Umbilical cord (tissue), 2 donors: ENCODE measurements at places on chromosomes 2 and 18.

GRCh38 chr2:44245083-44245861 is 30.0 kb upstream of the SLC3A1 start:
- DNase-seq: peak; percentile 62

- DNase-seq: no peak
Measured at GRCh38 chr18:78525366-78526111, 454.1 kb upstream of the SALL3 start.

DNA sequence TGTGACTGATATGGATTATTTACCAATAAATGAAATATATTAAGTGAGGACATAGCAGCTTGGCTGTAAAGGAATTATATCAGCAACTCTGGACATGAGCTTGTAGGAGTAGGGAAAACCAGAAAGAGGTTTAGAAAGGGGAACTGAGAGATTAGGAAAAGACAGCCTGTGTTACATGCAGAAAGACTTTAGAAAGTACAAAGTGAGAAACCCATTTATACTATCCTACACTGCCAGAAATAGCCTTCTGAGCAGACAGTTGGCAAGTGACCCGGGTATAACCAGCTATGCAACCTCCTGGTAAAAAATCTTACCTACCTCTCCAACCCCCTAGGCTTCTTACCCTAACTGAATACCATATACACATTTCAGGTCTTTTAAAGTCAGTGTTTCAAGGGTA is 134.1 kb downstream of the ANKRD44 start:
- no peak for DNase-seq

GRCh38 chr2:130720528-130720927 is 8.3 kb upstream of the GPR148 start:
- DNase-seq: no peak

- DNase-seq: no peak
Measured at GRCh38 chr2:97653473-97653872, 7.6 kb downstream of the COX5B start.

GRCh38 chr2:186068139-186068801 is 329.7 kb downstream of the FSIP2 start:
- peak; percentile 73 for DNase-seq

DNA sequence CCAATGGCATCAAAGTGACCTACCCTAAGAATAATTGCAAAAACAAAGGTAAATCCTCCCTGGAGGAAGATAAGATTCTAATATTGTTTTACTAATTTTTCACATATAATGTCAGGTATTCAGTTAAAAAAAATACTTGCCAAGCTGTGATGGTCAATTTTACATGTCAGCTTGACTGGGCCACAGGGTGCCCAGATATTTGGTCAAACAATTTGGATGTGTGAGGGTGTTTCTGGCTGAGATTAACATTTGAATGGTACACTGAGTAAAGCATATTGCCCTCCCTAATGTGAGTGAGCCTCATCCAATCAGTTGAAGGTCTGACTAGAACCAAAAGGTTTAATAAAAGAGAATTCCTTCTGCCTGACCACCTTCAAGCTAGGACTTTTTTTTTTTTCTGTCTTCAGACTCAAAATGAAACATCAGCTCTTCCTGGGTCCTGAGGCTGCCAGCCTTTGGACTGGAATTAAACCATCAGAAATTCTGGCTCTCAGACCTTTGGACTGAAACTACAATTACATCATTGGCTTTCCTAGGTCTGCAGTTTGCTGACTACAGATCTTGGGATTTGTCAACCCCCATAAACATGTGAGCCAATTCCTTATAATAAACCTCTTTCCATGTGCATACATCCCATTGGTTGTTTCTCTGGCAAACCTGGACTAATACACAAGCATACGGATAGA is 65.4 kb downstream of the LDAH start:
- DNase-seq: no peak

DNA sequence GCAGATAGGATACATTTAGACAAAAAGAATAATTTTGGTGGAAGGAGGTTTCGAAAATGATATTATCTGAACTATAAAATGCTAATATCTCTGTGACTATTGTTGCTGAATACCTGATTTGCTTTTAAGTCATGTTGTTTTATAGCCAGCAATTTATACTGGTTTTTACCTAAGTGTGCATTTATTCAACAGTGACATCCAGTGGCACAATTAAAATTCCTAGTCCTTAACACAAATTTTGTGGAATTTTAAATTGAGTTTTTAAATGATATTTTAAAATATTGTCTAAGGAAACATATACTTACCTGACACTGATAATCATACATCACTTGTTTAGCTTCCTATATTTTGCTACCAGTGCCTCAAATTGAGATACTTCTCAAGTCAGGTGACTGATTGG is 144.8 kb downstream of the ARHGAP28 start:
- no peak for DNase-seq

GRCh38 chr18:3604498-3605408 is 154.8 kb downstream of the TGIF1 start:
- DNase-seq: peak; percentile 85

DNA sequence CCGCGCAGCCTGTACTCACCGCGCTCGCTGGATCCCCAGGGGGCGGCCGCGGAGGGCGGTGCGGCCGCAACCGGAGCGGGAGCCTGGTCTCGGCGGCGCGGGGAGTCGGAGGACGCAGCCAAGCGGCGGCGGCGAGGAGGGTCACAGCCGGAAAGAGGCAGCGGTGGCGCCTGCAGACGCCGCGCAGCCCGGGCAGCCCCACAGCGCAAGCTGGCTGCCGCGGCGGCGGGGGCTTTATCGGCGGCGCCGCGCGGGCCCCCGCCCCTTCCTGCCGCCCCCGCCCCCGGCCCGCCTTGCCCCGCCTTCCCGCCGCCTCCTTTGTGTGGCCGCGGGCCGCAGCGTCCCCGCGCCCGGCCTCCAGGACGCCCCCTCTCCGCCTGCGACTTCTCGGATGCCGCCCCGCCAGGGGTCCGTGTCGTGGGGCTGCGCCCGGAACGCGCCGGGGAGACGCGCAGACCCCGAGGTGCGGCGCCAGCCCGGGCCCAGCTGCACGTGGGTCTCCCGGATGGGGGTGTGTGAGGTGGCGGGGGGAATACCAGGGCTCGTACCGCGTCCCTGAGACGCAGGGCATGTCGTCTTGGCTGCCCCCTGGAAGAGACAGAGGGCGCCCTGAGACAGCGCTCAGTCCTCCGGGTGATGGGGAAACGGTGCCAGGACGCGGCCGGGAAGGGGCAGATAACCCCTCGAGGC is at the start of gene SERPINE2:
TSS of gene SERPINE2 (minus strand) at position 207 of the 690 bp plus-strand sequence. CDS start 37,386 bp downstream, outside the sequence.
- peak; percentile 78 for DNase-seq

DNA sequence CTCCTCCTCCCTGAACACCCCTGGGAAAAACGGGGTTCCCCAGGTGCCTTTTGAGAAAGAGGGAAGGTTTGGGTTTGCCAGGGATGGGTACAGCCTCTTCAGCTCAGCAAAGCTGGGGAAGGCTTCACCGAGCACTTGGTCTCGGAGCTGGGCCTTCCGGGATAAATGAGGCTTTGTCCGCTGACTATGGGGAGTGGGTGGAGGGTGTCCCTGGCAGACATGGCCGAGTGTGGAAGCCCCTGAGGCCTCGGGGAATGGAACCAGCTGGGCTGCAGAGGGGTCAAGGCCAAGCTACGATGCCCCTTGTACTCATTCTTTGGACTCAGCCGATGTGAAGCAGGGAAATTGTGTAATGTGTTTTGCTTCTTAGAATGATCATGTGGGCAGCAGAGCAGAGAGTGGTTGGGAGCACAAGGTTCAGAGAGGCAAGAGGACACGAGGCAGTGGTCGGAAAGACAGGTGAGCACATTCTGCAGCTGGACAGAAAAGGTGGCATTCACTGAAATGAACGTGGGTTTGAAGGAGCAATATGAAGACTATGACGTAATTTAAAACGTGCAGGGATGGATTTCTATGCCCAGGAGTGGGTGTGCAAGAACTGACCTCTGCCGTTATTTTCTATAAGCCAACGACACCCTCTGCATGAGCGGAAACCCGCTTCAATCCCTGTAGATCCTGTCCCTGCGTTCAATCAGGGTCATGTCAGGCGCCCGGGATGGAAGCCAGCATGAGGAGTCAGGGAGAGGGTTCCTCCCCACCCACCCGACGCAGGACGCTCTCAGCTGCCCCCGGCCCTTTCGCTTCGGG is 142.6 kb downstream of the PXDN start:
- no peak for DNase-seq

DNA sequence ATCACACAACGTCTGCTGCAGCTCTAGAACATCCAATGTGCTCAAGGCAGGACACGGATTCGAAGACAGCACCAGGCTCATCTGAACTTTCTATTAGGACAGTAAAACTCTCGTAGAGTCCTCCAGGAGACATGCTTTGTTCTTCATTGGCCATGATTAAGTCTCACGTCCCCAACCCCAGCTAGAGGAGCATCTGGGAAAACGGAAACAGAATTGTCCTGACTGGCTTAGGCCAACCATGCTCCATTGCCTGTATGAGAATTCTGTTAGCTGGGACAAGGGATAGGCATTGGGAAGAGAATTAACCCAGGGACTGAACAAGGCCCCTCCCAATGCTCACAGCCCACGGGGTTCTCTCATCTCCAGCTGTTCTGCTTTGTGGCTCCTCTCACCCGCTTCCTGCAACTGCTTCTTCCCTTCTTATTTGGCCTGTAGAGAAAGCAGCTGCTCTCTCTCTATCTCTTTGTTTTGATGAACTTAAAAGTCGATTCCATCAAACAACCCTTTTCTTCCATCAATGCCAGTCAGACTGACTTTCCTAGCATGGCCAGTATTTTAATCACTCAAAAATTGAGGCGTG is 75.6 kb downstream of the C1QL2 start:
- no peak for DNase-seq

- DNase-seq: no peak
Measured at GRCh38 chr2:35871672-35872071, 483.9 kb upstream of the CRIM1 start.

DNA sequence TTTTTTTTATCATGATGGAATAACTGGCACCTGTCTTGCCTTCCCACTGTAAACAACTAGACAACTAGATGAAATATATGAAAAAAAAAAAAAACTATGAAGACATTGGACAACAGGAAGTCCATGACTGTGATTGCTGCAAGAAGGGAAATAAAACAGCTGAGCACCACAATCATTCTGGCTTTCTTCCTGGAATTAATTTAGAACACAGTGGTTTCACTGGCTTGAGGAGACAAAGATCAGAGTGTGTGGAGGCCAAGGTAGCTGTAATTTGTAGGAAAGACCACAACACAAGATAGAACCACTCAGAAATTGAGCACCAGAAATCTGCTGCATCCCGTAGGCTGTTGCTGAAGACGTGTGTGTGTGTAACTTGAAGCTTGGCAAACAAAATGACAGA is 121.1 kb upstream of the PID1 start:
- no peak for DNase-seq

DNA sequence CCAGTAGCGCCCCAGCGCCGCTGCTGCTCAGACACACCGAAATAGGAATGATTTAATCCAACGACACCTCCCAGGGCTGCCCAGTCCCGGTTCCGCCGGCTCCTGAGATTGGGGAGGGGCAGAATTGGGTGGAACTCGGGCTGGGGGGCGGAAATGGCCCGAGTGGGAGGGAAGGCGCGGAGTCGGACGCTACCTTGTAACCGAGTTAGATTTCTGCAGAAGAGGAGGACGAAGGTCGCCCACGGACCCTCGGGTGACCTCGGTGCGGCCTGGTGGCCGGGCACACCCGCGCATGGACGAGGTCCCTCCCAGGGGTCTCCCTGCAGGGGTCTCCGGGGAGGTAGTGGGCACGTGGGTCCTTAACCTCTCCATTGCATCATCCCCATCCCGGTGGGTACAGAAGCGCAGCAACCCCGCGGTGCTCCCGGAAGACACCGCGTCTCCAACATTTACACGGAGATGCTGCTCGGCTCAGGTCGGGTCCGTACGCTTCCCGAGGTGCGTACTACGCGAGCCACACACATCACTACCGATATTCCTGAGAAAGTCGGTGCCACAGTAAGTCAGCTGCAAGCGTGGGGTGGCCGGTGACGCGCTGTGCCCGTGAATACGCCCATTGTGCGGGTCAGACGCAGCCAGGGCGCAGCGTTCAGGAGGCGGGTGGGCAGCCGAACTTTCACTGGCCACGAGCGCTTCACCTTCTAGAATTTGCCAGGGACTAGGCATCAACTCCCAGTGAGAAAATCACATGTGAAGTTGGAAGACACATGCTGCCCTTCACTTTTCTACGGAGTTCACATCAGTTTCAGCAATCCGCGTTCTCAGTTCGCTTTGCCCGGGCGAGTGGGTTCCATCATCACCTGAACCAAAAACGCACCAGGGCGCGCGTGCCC is 3.0 kb downstream of the ZNF516 start:
- DNase-seq: peak; percentile 44

- peak; percentile 45 for DNase-seq
Measured at GRCh38 chr18:26471027-26471426, 77.3 kb downstream of the KCTD1 start.

- no peak for DNase-seq
Measured at GRCh38 chr2:139354518-139354917, 574.3 kb upstream of the NXPH2 start.

DNA sequence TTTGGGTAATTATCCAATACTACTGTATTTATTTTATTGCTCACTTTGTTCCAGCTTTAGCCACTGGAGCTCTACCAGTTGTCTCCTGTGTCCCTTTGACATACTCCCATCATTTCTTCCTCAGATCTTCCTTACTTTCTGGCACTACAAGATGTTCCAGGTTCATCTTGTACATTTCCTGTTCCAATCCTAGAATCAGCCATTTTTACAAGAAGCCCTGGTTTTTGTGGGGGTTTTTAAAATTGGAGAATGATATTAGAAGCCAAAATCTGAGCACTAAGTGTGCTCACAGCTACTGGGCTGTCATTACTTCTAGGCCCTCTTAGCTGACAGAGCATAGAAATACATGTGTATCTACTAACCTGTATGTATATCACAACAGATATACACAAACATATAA is 164.3 kb downstream of the ZFP36L2 start:
- no peak for DNase-seq

DNA sequence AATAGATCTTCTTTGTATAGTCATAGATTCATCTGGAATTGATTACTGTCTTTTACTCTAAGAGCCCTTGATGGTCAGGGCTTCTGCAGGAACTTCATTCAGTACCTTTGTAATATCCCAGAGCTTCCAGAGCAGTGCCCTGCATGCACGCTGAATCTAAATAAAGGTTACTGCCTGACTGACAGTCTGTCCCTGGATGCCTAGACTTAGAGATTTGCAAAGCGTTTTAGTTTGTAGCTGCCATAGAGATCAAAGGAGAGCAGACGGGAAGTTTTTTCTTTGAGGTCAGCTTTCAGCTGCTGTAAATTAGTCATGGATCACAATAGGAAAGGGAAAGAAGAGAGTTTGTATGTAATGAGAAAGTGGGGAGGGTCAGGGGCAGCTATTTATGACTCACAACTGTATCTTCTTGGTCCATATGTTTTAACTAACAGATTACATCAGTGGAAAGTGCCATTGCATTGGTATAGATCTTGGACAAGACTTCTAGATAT is 45.2 kb upstream of the NYAP2 start:
- DNase-seq: peak; percentile 2
